Testis (tissue), 5 donors: ENCODE measurements at places on chromosomes 11 and 22. TPM values are rescaled to one million over a fixed set of nuclear protein-coding genes. Genes with fewer than 3 reads are reported as not detected.

Gene TMEM126A
- total RNA-seq = 19.5 TPM

DNA sequence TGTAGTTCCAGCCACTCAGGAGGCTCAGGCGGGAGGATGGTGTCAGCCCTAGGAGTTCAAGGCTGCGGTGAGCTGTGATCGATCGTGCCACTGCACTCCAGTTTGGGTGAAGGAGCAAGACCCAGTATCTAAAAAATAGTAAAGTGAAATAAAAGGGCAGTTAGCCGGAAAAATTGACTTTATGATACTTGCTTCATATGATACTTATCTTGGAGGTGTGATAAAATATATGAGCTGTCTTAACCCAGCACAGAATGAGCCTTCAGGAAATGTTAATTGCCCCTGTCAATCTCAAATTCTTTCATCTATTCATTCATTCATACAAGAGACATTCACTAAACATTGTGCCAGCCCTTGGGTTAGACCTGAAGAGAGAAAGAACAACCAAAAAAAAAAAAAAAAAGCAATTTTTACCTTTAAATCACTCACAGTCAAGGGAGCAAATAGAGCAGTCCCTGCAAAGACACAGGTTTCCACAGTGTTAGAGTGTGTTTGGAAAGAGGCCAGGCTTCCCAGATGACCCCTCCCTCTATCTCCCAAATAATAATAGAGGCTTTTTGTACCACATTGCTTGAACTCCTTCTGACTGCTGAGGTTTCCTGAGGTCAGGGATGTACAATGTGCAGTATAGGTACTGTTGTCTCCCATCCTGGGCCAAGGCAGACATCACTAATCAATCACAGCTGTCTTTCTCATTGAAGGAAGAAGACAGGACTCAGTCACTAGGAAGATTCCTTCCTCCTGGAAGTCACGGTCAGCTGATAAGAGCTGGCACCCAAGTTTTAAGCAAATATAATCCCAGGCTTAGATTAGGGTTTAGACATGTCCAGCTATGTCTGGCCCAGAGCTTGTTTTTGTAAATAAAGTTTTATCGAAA is 454.6 kb downstream of the MIAT start:
- no peak for DNase-seq

DNA sequence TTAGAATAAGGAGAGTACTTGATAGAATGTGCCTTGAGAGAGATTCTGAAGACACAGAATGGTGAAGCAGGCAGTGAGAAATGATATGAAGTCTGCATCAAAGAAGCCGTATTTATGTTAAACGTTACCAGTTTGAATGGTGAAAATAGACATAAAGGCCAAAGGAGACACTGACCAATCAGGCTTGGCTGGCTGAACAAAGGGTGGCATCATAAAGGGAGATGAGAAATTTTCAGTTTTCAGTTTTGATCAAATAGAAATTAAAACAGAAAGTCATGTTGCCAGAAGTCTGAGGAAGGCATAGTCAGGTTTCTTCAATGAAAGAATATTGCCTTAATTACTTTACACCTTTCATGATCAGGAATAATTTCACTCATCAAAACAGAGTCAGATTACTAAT is 6.6 kb downstream of the OR51F1 start:
- no peak for DNase-seq

DNA sequence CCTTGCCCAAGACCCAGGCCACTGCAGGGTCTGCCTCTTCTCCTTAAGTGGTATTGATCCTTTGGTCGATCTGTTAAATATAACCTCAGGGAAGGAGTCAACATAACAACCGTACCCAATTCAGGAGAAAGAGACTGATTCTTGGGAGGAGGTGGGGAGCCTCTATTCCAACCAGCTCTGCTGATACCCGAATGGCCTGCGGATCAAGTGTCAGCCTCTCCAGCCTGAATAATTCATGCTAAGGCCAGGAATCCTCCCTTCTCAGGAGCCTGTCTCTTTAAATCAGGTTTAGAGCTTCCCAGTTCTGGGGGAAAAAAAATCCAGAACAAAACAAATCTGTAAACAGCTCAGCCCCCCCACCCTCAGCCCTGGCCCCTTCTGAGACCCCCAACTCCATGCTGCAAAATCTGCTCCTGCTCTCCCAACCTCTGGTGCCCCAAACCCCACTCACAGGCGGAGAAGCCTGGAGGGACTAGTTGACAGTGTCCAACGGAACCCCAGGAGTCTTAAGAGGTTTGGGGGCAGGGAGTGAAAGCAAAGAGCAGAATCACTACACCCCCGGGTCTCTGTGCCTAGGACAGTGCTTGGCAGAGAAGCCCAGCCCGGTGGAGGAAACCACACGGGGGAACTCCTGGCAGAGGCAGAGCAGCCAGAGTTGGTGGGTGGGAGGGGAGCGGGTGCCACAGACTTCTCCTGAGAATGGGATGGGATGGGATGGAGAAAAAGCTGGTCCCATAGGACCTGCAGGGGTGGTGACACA is 863 bp upstream of the TPBGL start:
- DNase-seq = no peak

Gene CELSR1
- 13.8 TPM for total RNA-seq

DNA sequence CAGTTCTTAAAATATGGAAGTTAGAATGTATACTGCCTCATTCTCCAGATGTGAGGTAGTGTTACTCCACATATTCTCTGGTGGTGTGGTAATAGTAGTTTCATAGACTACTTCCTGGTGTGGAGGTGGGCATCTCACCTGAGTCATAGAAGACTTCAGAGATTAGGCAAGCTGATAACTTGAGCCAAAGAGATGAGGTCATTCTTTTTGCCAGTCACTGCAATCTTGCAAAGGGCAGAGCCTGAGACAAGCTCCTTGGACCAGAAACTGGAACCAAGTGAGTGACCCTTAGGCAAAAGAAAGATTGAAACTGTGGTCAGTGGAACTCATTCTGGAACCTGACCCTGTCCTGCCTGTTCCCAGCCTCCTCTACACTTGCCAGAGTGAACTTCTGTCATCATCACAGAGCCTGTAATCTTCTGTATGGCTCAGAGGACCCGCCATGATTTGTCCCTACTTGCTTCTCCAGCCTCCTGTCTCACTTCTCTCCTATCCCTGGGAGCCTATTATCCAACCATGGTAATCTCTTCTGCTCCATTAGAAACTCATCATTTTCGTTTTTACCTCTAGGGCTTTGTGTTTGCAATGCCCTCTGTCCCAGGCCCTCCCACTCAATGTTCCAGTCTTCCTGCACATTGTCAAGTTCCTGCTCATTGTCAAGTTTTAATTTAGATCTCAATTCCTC is 10.6 kb upstream of the CCDC83 start:
- no peak for DNase-seq

DNA sequence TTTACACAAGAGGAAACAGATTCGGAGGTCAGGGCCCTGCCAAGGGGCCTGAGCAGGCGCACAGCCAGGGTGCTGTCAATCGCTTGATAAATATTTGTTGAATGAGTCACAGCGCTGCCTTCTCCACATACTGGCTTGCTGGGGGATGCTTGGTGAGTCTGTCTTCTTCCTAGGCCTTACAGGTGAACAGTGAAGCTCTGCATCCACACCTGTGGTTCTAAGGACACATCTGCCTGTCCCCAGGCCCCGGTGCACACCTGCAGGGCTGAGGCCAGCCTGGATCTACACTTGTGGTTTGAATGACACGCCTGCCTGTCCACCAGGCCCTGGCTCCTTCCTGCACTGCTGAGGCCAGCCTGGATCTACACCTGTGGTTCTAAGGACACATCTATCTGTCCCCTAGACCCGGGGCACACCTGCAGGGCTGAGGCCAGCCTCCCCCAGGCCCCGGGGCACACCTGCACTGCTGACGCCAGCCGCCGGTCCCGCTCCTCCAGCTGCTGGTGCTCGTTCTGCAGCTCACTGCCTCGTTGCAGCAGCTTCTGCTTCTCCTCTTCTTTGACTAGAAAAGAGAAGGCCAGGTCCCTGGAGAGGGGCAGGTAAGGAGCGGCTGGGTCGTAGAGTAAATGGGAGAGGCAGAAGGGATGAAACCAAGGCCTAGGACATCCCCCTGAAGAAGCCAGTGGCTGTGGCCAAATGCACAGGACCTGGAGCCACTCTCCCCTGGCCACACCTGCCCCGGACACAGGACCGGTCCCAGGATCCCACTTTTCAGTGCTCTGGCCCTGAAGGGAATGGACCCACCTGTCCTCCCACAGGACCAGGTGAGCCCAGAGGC is 124.6 kb downstream of the PHF21B start:
- no peak for DNase-seq

DNA sequence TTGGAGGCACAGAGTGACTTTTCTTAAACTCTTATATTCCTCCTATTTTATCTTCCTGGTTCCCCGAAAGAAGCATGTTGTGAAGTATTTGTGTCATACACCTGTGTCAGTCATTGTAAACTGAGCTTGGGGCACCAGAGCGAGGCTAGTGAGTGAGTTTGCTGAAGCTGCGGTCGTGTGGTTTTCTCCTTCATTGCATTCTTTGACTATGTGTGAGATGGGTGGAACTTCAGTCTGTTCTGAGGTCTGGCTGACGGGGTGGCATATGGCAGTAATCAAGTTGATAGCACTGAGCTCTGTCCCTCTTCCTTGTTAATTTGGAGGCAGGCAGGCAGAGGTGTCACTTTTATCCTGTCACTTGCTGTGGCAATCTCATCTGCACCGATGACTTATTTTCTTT is 4.2 kb downstream of the VPS26B start:
- DNase-seq = no peak

Gene SF1
- 431 TPM for total RNA-seq

GRCh38 chr11:23789200-23789853 is 707.5 kb upstream of the LUZP2 start:
- no peak for DNase-seq

DNA sequence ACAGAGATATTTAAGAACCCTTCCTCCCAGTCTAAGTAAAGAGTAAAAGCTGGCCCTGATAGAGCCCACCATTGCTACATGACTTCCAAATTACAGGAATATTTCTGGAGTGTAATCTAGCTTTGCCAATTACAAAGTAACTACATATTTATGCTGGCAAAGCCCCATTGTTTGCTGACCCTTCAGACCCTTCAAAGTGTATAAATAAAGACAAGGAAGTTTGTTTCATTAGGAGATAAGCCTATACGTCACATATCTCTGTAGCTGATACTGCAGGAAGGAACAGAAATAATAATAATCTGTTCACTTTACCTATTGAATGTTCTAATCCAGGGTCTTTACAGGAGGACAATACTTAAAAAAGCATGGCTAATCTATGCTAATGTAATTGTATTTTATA is 375.1 kb downstream of the SOX6 start:
- no peak for DNase-seq

- DNase-seq = no peak
Measured at GRCh38 chr11:34724973-34725372, 104.1 kb downstream of the EHF start.

- no peak for DNase-seq
Measured at GRCh38 chr11:13128354-13128753, 119.2 kb downstream of the RASSF10 start.

Gene MAJIN
- total RNA-seq = 14.4 TPM

DNA sequence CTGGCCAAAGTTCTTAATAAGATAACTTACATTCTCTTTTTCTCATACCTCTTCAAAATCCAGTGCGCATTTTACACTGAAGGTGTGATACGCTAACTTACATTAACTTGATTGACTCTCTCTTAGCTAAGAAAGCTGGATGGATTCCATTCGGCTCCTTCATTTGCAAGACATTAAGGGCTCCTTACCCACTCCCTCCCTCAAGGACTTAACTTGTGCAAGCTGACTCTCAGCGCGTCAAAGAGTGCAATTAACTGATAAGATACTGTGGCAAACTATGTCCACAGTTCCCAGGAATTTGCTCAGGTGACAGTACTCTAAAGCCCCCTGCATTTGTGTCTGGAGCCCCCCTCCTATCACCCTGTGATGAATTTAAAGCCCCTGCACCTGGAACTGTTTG is 6.4 kb upstream of the RFPL1 start:
- DNase-seq = no peak

GRCh38 chr11:15266999-15267398 is 152.3 kb downstream of the INSC start:
- no peak for DNase-seq

DNA sequence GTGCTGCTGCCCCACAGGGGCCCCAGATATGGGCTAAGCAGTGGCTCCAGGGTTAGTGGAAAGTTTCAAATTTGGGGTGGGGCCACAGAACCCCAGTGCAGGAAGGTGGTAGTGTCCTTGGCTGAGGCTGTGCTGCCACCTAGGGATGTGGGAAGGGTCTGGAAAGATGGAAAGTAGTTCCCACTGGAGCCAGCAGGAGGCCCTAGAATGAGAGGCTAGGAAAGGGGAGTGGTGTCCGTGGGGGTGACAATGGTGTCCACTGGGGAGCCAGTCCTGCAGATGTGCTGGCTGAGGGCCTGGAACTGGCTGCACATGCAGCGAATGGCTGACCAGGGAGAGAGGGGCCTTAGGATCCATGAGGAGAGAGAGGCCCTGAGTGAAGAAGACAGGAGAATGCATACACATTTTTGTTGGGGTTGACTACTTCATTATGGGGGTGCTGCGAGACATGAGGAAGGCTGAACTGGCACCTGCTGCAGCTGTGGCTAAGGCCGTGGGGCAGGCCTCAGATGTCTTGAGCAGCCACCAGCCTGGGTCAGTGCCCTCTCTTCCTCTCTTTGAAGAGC is 21.1 kb downstream of the RFPL3 start:
- peak; percentile 62 for DNase-seq

Gene CDC42BPG
- total RNA-seq = 9.2 TPM

DNA sequence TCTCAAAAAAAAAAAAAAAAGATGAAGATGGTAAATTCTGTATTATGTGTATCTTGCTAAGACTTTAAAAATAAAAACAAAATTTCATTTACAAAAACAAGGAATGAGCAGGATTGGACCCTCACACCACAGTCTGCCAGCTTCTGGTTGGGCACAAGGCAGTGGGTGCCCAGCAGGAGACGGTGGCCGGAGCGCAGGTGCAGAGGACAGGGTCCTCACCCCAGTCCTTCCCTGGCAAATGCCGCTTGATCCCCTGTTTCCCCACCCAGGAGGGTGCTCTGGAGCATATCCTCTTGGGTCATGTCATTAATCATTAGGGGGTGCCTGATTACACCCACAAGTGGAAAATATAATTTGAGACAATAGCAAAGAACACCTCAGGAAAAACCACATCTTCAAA is 31.2 kb downstream of the SHANK2 start:
- DNase-seq = no peak

DNA sequence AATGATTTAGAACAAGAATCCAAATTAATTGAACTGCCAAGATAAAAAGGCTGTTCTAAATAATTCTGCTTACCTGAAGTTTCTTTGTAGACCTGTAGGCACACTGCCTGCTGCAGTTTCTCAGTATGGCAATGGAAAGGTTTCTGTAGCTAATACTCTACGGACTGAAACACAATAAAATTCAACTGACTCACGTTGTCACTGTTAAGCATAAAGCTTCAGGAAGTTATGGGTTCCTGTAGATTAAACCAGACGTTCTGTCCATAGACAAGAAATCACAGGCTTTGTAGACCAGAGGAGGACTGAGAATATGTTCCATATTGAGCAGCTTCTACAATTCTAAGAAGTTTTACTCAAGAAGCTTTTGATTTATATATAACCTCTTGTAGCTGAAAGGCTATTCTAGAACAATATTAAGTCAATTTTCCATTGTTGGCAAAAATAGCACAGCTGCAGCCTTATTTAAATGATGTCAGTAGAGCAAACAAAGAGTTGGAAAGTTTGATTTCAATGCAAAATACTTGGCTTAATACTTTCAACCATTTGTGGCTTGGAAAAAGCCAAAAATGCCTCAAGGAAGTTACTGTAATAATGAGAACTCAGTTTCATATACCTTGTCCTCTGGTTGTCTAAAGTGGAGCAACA is at the start of gene GLYATL2:
TSS of gene GLYATL2 (minus strand) at position 344 of the 645 bp plus-strand sequence. CDS start 5,092 bp downstream, outside the sequence.
- DNase-seq = no peak

Gene BRD1
- total RNA-seq = 113 TPM

GRCh38 chr11:120565466-120566155 is 54.1 kb downstream of the GRIK4 start:
- no peak for DNase-seq

- no peak for DNase-seq
Measured at GRCh38 chr11:69302447-69303020, 8.6 kb downstream of the MYEOV start.

Gene CHRNA10
- total RNA-seq = 2.5 TPM

Gene GUCY1A2
- total RNA-seq = 7.4 TPM
